ENCODE measurements at places on chromosomes 7 and 10. TPM values are rescaled to one million over a fixed set of nuclear protein-coding genes. Genes with fewer than 3 reads are reported as not detected.

DNA sequence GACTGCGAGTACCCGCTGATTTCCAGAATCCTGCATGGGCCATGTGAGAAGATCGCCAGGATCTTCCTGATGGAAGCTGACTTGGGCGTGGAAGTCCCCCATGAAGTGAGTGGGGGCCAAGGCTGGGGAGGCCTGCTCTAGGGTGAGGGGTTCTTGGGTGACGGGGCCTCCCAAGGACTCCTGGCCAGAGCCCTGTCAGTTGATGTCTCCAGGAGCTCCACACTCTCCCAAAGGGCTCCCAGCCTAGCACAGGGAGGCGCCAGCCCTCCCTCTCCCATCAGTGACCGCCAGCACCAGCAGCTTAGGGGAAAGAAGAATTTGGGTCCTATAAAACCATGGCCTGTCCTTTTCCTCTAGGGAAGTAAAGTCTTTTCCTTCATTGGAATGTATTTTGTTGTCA, 9.8 kb upstream of the ZNF22 start:
- no peak for DNase-seq

GRCh38 chr7:42065942-42066341, 171.1 kb downstream of the GLI3 start:
- no peak for DNase-seq

- no peak for DNase-seq
These were observed 351 bp downstream of the CAMK1D start for GRCh38 chr10:12349629-12350166.

Gene PLXDC2
- 73.1 TPM for total RNA-seq

Gene CALML3
- not detected for total RNA-seq
